NB4 (cell line): ENCODE measurements at places on chromosomes 5 and 9.

- DNase-seq: no peak
Measured at GRCh38 chr9:105993116-105993854, 298.9 kb downstream of the TMEM38B start.

- no peak for DNase-seq
Measured at GRCh38 chr5:38926121-38926520, 80.3 kb downstream of the OSMR start.

GRCh38 chr5:89277816-89278215 lies 394.8 kb upstream of the MEF2C start:
- DNase-seq: no peak

- DNase-seq: no peak
Measured at GRCh38 chr5:44294516-44294915, 94.7 kb downstream of the FGF10 start.

DNA sequence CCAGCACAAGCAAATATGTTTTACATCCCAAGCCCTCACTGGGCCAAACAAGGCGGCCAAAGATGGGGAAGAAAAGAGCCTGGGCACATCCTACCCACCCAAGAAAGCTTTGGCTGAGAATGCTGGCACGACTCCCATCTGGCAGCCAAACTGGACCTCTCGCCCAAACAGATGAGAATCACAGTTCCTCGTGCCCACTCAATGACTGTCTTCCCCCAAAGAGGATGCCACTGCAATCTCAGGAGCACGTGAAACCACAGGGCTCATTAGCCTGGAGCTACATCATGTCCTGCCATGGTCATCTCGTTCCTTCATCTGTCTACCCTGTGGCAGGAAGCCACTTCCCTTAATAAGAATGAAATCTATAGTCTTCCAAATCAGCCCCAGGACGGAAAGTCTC lies 536.8 kb downstream of the BNC2 start:
- no peak for DNase-seq

GRCh38 chr5:78543916-78544315 lies 104.7 kb downstream of the LHFPL2 start:
- no peak for DNase-seq

GRCh38 chr5:160905285-160905684 lies 53.3 kb upstream of the ATP10B start:
- DNase-seq: no peak

DNA sequence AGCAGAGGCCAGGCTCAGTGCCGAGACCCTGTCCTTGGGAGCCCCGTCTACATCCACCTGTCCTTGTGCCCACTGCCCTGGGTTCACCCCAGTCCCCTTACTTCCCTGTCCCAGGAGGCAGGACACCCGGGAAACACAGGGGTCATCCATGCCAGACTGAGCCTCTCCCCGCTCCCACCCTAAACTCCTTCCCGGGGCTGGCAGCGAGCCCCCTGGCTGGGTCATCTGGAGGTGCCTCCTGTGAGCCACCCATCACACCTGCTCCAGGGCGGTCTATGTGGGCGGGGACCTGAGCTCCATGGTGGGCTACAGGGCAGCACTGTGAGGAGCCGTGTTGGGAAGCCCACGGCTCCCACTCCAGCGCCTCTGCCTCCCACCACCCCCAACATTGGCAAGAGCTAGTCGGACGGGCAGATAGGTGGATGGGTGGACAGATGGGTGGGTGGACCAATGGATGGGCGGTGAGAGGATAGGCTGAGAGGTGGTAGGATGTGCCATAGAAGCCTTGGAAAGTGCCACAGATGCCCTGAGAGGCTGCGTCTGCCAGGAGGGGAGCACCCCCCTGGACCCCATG lies 42.5 kb upstream of the RXRA start:
- DNase-seq: no peak

DNA sequence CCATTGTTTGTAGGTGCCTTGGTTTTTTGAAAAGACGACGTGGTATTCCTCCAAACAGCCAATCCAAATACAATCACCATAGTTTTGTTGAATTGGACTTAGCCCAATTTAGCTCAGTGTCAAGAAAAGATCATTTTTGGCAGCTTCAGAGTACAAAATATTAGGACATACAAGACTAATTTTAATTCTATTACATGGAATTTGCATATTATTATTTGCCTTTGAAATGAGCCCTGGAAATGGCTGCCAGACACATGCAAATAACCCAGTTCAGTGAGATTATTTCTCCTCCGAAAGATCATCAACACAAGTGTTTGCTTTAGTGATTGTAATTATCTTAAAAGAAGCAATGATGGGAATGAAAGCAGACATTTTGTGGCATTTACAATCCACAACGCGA lies 89.3 kb downstream of the PLK2 start:
- DNase-seq: no peak

- DNase-seq: no peak
Measured at GRCh38 chr5:114419067-114419388, 57.2 kb downstream of the KCNN2 start.

GRCh38 chr5:61854531-61854930 lies 451.5 kb upstream of the KIF2A start:
- no peak for DNase-seq

GRCh38 chr5:168747987-168748777 lies 169.0 kb upstream of the PANK3 start:
- peak; percentile 70 for DNase-seq

DNA sequence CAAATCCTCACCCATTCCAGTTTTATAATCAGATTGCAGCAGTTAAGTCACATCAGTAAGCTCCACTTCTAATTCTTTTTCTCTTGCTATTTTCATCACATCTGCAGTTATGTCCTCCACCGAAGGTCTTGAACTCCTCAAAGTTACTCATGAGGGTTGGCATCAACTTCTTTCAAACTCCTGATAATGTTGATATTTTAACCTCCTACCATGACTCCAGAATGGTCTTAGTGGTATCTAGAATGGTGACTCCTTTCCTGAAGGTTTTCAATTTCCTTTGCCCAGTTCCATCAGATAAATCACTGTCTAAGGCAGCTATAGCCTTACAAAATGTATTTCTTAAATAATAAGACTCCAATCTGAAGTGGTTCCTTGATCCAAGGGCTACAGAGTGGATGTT lies 53.8 kb upstream of the EDIL3 start:
- no peak for DNase-seq

- DNase-seq: no peak
Measured at GRCh38 chr5:83487155-83487554, 15.6 kb downstream of the VCAN start.

GRCh38 chr9:127905788-127906191 lies 6.4 kb upstream of the ST6GALNAC6 start:
- no peak for DNase-seq

GRCh38 chr9:626596-626995 lies 214.9 kb upstream of the DMRT1 start:
- peak; percentile 37 for DNase-seq

GRCh38 chr5:140555747-140556312 lies 1.4 kb downstream of the SRA1 start:
- DNase-seq: no peak

DNA sequence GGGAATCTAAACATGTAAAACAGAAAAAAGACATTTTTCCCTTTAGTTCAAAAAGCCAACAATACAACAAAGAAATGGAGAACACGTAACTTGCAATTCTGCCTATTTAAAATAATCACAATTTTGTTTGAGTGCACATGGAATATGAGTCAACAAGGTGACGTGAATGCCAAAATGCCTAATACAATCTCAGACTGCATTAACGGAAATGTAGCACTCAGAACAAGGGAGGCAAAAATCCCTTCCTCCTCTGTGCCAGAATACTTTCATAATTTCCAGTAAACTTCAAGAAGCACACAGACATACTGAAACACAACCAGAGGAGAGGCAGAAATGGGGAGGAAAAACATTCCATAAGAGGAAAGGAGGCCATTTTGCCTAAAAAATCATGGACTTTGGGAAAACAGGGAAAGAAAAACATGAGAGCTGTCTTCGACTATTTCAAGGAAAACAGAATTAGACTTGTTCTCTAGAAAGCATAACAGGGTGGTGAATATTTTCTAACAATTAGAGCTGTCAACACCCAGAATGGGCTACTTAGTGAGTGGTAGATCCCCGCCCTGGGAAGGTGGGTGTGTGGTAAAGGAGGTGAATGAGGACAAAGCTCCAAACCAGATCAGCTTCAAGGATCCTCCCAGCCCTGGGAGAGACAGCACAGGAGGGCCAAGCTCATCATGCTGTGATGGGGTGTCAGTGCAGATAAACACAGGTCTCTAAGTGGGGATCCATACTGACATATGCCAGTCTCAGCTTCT lies 48.2 kb downstream of the ABCA1 start:
- DNase-seq: no peak

DNA sequence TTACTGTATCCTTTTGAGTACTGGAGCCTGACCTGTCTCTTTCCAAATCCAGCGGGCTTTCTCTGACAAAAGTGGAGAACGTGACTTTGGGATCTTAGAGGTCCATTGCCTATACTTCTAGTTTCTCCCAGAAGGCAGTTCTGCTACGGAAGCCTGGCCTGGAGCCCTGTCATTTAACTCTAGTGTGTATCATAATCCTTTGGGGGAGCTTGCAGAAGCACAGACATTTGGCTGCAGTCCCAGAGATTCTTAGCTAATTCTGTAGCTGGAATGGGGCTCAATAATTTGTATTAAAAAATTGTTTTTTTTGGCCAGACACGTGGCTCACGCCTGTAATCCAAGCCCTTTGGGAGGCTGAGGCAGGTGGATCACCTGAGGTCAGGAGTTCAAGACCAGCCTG lies 3.0 kb downstream of the HARS2 start:
- DNase-seq: no peak

DNA sequence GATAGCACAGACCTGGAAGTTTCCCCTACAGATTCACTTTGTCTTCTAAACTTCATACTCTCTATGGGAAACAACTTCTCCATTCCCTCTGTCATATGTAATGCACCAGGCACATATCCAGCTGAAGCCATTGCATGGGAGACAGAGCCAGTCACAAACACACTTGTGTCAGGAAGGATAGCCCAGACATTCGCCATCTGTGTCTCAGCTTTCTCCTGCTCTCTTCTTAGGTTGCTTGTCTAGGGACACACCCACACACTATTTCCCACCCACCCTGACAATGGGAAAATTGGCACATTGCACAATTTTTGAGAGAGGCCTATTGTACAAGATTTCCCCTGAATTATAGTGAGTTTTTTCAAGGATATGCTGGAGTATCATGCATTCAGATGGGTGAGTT lies 158.4 kb upstream of the MPDZ start:
- no peak for DNase-seq

DNA sequence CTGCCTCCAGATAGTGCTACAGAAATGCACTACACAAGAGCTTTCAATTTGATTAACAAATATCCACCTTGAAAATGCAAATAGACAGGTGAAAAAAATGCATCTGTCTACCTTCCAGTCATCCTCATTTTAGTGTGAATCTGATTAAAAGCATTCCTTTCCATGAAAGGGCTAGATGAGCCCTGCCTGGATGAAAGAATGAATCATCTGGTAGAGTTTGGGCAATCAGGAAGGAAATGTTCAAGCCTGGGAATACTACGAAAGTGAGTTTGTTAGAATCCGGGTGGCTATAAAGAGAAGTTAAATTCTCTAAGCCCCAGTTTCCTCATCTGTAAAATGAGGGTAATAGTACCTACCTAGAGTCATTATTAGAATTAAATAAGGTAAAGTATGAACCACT lies 142.6 kb downstream of the FAM114A2 start:
- DNase-seq: no peak

- peak; percentile 21 for DNase-seq
Measured at GRCh38 chr5:132438917-132439316, 51.7 kb downstream of the IRF1 start.

- no peak for DNase-seq
Measured at GRCh38 chr5:40660751-40661150, 19.0 kb upstream of the PTGER4 start.

GRCh38 chr5:112306956-112307355 lies 112.1 kb downstream of the EPB41L4A start:
- no peak for DNase-seq

- no peak for DNase-seq
Measured at GRCh38 chr9:135305546-135306180, 173.9 kb upstream of the PPP1R26 start.

- no peak for DNase-seq
Measured at GRCh38 chr9:18333157-18333556, 140.8 kb upstream of the ADAMTSL1 start.

DNA sequence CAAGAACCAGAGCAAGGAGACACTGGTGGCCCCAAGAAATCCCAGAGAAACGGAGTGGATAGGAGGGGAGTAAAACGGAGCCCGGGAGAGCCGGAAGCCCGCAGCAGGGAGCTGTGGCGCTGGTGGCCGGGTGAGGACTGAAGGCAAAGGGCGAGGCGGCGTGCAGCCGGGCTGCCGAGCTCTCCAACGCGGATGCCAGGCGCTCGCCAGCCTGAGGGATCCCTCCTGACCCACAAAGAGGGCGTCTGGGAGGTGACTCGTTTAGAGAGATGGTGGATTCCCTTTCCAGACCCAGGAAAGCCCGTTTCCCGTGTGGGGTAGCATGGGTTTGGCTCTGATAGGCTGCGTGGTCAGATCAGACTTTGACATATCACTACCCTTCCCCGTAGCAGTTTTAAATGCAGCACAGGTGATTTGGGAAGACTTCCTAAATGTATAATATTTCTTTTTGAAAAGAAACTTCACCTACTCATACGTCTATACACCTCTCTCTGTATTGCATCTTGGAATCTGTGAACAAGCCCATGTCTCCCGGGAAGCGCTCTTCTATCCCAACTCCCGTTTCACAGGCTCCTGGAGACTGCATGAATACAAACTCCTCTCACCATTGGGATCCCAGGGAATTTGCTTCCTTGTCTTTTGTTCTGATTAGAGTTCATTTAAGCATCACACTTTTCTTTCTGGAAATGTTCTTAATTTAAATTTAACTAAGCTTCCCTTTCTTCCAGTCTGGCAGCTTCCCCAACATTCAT lies 158.1 kb downstream of the C9orf152 start:
- DNase-seq: peak; percentile 58

DNA sequence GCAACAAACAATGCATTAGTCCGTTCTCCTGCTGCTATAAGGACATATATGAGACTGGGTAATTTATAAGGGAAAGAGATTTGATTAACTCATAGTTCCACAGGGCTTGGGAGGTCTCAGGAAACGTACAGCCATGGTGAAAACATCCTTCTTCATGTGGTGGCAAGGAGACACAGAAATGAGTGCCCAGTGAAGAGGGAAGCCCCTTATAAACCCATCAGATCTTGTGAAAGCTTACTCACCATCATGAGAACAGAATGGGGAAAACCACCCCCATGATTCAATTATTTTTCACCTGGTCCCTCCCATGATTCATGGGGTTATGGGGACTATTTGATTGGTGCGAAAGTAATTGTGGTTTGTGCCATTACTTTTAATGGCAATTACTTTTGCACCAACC lies 655.8 kb upstream of the SEMA6A start:
- DNase-seq: no peak

- DNase-seq: no peak
Measured at GRCh38 chr5:67578011-67578410, 381.4 kb upstream of the CD180 start.

GRCh38 chr5:72378639-72379289 lies 58.6 kb downstream of the PTCD2 start:
- DNase-seq: no peak

DNA sequence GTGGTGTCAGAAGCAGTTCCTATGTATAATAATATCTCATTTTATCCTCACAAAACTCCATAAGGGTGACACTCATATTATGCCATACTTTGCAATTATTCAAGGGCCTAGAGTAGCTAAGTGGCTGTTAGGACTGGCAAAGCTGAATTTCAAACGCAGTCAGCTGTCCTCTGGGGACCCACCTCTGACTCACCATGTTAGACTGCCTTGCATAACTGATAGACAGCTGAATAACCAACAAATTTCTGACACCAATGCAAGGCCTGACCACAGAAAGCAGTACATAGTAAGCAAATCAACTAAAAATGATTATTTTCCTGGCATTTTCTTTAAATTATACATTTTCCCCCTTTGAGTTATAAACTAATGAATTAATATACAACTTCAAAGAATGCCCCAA lies 251.6 kb upstream of the PTGER4 start:
- peak; percentile 95 for DNase-seq
